ENCODE measurements at places on chromosomes 6 and 20. TPM values are rescaled to one million over a fixed set of nuclear protein-coding genes. Genes with fewer than 3 reads are reported as not detected.

- H3K4me3 ChIP-seq, result no peak overlapping the region
- no peaks in the 10 kb centered on the region for H3K27me3 ChIP-seq
- no peaks in the 10 kb centered on the region for H3K4me1 ChIP-seq
- H3K36me3 ChIP-seq, result no peaks in the 10 kb centered on the region
- no peak for DNase-seq
Measured at GRCh38 chr6:21996425-21997118, 300.3 kb downstream of the PRL start.

The ATP6V1G2 gene
- 3.5 TPM for total RNA-seq

- H3K36me3 ChIP-seq, result no peaks in the 10 kb centered on the region
- H3K4me3 ChIP-seq, result no peak overlapping the region
- H3K4me1 ChIP-seq, result peaks cover 3% of the 10 kb centered on the region
- H3K27ac ChIP-seq, result no peak overlapping the region
Measured at GRCh38 chr20:17806107-17806506, 106.3 kb downstream of the BANF2 start.

The RIPPLY2 gene
- total RNA-seq, result not detected

- no peaks in the 10 kb centered on the region for H3K4me1 ChIP-seq
- no peak overlapping the region for H3K4me3 ChIP-seq
- peaks cover 5% of the 10 kb centered on the region for H3K27me3 ChIP-seq
- H3K27ac ChIP-seq, result no peak overlapping the region
- no peaks in the 10 kb centered on the region for H3K36me3 ChIP-seq
Measured at GRCh38 chr20:17693444-17694001, 6.2 kb upstream of the BANF2 start.

Data from GM12878 (cell line).